ENCODE measurements at places on chromosomes 12 and 14.

GRCh38 chr14:41235466-41235865 lies 371.2 kb upstream of the LRFN5 start:
- no peak for DNase-seq

GRCh38 chr12:28032811-28033537 lies 60.4 kb upstream of the PTHLH start:
- DNase-seq: no peak

DNA sequence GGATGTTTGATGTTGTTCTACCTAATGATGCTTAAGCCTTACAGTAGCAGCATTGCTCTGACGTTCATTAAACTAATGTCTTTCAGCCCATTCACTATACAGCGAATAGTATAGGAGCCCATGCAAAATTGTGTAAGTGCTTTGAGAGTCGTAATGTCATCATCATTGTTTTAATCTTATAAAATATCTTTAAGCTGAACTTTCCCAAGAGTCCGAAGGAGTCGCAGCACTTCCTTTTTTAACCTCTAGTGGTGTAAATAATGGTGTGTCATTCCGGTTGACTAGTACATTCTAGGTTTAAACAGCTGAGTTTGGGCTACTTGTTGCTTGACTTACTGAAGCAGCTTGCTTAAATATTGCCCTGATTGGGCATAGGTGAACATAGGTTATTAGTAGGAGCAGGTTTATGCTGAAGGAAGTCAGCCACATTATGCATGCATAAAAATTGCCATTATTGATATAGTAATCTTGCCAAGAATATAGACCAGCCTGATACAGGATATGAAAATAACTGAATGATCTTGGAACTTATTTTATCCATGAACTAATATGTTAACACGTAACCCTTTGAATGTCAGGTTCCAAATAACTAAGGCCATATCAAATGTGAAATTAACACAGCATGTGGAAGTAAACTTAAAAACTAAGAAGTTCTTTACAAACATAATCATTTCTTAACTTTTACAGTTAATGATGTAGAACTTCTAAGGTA lies 2.6 kb downstream of the WNK1 start:
- no peak for DNase-seq

GRCh38 chr14:67618617-67619063 lies 1.1 kb upstream of the ARG2 start:
- DNase-seq: no peak

GRCh38 chr12:45178771-45179170 lies 37.1 kb upstream of the ANO6 start:
- no peak for DNase-seq

DNA sequence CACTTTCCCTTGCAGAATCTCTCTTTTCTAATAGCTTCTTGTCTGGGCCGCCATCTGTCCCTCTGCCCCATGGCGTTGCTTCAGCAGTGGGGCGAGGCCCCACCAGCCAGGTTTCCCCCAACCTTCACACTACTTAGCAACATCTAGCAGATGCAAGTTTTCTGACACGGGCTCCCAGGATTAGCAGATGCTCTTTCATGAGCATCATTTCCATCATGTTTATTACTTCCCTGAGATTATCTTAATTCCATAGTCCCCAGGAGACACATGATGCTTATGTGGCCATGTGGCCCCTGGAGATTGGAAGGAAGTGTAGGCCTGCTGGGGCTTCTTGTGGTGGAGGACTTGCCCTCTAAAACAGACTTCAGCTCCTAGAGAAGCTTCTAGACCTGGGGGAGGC lies 102.0 kb upstream of the MYL2 start:
- DNase-seq: no peak

DNA sequence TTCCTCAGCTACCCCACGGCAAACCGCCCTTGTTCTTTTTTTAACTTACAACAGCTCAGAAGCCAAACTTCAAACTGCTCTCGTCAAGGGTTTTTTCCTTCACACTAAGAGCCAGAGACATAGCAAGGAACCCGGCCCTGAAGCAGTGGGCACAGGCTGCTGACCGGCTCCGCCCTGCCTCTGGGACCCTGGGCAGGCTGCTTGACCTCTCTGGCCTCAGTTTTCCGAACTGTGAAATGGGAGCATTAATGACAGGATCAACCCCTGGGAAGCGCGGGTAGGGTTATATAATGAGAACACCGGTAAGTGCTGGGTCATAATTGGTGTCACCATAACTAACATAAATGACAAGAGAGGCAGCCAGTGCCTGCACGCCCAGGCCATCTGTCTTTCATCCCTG lies 21.2 kb upstream of the FZD10 start:
- DNase-seq: no peak

- peak; percentile 87 for DNase-seq
Measured at GRCh38 chr12:4276524-4277204, 3.1 kb downstream of the CCND2 start.

- DNase-seq: no peak
Measured at GRCh38 chr12:69851976-69852375, 26.9 kb downstream of the MYRFL start.

GRCh38 chr14:66237741-66238140 lies 248.4 kb upstream of the CCDC196 start:
- DNase-seq: no peak

DNA sequence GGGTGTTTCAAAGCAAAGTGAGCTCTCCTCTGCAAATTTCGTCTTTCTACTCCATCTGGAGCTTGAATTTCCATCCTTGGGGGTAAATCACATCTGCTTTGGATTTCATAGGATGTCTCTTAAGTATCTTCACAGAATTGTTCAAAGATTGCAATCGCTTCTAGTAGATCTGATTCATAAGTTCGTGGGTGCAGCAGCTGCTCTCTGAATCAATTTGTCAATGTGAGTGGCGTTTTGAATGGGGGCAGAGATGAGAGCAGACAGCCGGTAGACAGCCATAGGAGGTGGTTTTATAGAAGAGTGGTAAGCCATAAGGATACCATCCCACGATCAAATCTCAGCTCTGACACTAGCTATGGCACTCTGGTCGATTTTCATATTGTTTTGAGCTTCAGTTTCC lies 146.0 kb upstream of the RPH3A start:
- DNase-seq: no peak

GRCh38 chr14:22994762-22995275 lies 12.5 kb upstream of the AJUBA start:
- peak; percentile 19 for DNase-seq

DNA sequence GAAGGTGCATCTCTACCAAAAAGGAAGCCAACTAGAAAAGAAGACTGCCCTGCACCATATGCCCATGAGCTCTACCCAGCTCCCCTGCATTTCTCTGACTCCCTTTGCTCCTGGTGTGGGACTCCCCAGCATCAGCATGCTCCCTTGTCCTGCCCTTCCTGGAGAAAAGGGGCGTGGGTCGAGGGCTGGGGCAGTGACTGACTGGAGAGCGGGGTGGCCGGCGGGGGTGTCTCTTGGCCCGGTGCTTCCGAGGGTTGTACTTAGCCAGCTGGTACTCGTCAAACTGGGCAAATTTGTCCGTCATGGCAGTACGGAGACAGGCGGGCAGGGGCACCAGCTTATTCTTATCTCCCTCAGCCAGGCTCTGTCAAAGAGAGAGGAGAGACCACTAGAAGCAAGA lies 9.8 kb downstream of the TEP1 start:
- no peak for DNase-seq

Data from activated gamma-delta T cell treated with Interleukin-2 at 50 U/mL for 16 hours (primary cell).